GM10248 (cell line): ENCODE measurements at places on chromosomes 7 and 10.
A peak's percentile ranks its signal among the peaks of the same experiment; 100 is the strongest.

DNA sequence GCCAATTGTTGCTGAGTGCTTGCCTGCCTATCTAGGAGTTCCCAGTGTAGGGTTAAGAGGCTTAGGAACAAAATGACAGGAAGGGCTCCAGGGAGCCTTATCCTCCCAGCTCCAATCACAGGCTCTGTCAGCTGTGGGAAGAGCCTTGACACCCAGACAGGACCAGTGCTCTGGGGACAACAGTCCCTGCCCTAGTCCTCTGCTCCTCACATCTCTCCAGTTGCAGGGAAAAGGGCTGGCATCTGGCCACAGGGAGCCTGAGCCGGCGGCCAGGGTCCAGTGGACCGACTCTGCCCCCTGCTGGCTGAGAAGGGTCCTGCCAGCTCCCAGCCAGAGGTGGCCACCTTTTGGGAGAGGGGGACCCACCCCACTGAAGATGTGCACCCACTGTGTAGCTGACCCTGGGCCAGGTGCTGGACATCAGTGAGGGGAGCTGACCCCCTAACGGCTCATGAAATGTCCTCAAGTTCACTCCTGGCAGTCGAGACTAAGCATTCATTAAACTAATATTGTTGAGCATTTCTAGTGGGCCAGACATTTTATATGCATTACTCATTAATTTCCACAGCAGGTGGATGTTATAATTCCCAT lies 17.6 kb downstream of the DNAJB12 start:
- DNase-seq = peak; percentile 68

GRCh38 chr10:125017547-125018298 lies 75.8 kb downstream of the ZRANB1 start:
- no peak for DNase-seq

DNA sequence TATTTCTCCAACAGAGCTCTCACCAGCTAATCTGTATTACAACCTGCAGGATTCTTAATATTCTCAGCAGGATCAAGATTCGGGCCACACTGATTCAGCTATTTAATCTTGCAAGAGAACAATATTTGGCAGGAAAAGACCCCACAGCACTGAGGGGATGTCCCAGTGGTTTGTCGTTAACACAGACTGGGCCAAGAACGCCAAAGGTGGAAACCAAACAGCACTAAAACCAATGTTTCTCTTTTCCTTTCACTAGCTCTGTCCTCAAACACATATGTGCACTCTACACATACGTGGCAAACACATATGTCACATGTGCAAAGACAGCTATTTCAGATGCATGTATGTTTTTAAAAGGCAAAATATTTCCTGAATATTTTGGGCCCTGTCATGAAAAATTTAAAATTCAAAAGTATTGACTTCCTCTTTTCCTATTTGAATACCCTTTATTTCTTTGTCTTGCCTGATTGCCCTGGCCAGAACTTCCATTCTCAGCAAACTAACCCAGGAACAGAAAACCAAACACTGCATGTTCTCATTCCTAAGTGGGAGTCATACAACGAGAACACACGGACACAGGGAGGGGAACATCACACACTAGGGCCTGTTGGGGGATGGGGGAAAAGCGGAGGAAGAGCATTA lies 51.7 kb upstream of the NEBL start:
- peak; percentile 9 for DNase-seq

- no peak for DNase-seq
Measured at GRCh38 chr10:103493362-103493915, at the start of gene NEURL1. TSS of gene NEURL1 (plus strand) at chr10:103493705. CDS start at chr10:103494388, 683 bp downstream.

DNA sequence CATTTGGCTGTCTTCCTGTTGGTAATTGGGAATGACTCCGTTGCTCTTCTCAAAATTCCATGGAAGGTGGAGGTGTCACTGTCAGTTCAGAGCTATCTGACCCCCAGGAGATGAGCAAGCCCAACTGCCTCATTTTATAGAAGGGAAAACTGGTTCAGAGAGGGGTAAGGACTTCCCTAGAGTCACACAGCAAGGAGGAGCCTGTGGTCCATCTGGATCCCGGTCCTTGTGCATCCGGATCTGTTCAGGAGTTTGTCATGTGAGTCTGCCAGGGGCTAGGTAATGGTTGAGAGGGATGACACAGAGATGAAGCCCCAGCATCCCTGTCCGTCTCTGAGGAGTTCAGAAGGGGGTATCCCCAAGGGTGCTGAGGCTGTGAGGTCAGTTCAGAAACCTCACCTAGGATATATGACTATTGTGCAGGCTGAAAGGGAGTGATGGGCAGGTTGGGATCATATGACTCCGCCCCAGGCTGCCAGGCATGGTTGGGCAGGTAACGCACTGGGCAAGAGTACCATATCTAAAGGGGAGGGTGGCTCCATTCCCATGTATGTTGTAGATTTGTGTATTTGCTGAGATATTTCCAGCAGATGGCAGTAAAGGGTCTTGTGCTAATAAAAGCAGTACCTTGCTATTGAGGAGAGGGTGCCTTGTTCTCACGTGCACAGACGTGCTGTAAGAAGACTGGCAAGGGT lies 16.0 kb upstream of the SLC29A3 start:
- peak; percentile 66 for DNase-seq
